ENCODE measurements at places on chromosomes 6 and 20.
A peak's percentile ranks its signal among the peaks of the same experiment; 100 is the strongest.

GRCh38 chr6:150745896-150746295 is 119.6 kb upstream of the MTHFD1L start:
- DNase-seq: no peak

- DNase-seq: no peak
Measured at GRCh38 chr20:40196846-40197436, 492.1 kb downstream of the MAFB start.

DNA sequence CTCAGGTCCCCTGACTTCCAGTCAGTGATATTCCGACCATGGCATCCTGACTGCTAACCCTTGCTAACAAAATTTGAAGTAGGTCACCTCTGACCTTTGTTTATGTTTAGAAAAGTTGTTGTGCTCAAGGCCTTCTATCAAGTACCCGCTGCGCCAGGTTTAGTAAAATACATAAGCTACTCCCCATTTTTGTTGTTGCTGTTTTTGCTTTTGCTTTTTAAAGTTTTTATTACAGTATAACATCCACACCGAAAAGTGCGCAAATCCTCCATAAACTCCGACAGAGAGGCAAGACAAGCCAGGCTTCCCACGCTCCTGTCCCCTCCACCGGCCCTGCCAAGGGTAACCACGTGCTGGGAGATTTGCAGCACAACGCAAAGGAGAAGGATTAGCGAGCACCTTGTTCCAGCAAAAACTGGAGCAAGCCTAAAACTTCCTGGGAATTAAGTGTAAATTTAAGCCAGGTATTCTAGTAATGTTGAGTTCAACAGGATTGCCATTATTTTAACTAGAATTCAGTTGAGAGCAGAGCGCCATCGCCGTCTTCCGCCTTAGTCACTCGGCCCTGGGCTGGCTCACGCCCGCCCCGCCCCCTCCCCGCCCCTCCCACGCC is 17.8 kb upstream of the HMGN4 start:
- DNase-seq: no peak

DNA sequence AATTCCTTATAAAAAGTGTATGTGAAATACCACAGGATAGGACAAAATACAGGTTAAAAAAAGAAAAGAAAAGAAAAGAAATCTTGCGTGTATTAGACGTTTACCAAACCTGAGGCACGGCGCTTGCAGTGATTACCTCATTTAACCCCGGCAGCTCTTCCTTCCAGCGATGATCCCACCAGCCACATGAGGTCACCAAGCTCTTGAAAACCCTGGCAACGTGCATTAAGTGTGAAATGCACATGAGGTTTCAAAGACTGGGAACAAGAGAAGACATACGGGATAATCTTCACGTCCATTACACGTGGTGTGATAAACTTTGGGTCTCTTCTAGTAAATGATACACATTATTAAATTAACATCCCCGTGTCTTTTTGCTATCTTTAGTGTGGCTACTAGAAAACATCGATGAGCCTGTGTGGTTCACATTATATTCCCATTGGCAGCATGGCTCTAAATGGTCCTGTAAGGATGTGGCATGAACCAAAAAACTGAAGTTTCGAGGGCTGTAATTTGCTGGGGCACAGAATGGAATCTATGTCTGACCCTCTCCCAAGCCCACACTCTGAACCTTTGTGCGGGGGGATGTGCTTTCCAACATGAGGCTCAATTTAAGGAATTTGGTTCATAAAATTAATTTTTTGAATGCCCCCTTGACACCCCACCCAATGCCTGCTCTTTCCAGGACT is 59.2 kb upstream of the THBS2 start:
- DNase-seq: no peak

GRCh38 chr6:81769824-81770223 is 17.3 kb upstream of the TENT5A start:
- no peak for DNase-seq

DNA sequence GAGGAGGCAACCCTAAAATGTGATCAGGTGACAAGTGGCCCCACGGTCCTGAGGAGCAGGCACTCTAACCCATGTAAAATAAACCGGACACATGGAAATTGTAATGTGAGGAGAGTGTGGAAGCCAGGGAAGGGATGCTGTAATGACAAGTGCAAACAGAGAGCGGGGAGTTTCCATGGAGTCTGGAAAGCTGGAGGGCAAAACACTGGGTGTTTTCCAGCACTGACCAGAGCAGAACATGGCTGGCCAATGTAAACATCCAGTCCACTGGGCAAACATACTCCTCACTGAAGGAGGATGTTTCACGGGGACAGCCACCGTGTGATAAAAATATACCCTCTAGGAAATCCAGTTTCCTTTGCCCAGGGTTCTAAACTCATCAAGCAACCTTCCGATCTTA is 219.0 kb upstream of the JARID2 start:
- no peak for DNase-seq

DNA sequence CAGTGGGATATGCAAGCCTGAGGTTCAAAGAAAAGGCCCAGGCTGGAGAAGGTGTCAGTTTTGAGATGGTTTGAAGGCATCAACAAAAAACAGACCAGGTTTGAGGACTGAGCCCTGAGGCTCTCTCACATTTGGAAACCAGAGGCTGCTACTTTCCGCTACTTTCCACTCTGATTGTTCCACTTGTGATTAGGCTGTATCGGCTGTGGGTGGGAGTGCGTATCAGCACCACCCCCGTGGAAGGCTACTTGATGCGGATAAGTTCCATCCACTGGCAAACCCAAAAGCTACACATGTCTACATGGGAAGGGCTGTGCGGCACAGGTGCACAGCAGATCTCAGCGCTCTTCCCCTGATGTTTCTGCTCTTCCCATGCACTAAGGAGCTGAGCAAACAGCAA is 198.7 kb downstream of the GMPR start:
- no peak for DNase-seq

DNA sequence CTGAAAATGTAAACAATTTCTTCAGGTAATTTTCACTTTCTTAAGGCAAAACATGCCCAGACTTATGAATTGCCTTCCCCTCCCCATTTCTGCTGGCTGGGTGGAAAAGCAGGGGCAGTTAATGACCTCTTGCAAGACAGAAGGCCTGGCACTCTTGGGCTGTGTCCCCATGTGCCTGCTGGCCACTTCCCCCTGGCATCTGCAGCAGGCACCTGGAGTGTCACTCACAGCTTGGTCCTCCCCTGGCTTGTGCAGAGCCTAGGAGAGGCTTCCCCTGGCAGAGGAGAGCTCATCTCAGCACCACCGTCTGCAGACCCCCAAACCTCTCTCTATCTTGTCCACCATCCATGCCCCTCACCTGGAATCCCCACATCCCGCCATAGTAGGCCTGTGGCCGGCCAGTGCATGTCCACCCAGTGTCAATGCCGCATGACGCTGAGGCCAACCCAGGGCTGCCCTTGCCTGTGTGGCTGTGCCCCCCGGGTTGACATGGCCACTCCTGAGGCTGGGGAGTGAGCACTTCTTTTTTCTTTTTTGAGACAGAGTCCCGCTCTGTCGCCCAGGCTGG is 83.5 kb upstream of the SLC22A23 start:
- DNase-seq: no peak

GRCh38 chr20:58303547-58303946 is 6.0 kb upstream of the RAB22A start:
- DNase-seq: no peak

- DNase-seq: no peak
Measured at GRCh38 chr20:6919792-6920468, 152.4 kb downstream of the BMP2 start.

DNA sequence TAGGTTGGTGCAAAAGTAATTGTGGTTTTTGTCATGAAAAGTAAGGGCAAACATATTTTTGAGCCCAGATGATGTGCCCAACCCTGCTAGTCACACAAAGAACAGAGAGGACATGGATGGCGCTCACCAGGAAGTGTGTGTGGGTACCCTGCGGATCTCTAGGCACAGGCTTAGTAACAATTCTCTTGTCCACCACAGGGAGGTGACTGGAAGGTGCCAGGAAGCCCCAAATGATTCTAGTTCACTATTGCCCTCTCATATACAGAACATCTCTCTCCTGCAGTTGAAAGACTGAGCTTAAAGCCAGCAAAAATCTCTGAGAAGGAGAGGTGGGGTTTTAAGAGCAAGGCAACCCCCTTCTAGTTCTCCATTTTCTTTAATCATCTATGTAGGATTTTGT is 272.1 kb upstream of the TAB2 start:
- no peak for DNase-seq

GRCh38 chr6:149856256-149856994 is 7.7 kb downstream of the LRP11 start:
- DNase-seq: no peak

DNA sequence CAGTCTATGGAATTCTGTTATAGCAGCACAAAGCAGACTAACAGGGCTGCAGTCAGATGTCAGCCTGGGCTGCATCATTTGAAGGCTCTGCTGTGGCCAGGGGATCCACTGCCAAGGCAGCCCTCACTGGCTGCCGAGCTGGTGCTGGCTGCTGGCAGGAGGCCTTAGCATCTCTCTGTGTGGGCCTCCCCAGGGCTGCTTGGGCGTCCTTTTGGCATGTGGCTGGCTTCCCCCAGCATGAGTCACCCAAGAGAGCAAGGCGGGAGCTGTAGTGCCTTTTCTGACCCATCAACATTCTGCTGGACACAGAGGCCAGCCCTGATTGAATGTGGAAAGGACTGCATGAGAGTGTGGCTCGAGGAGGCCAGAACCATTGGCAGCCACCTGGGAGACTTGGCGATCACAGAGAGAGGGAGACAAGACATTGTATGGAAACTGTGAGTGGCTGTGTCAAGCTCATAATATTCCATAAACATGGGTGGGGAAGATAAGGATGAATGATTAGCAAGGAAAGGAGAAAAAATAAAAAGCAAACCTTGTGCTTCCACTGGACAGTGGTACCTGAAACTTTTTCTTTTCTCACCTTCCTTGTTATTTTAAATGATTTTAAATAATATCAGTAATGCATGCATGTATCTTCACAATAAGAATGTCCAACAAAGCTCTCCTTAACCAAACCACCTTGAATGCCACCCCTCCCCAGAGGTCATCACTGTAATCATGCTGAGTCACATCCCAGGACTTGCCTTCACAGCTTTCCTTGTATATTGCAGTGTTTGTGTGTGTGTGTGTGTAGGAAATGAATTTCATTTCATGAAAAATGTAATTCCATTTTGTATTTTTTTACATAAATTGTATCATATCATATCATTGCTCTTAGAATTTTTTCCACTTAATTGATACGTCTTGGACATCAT is 55.0 kb upstream of the VSX1 start:
- DNase-seq: peak; percentile 77

- DNase-seq: no peak
Measured at GRCh38 chr20:64049060-64049877, at the start of gene SOX18. SOX18 (minus strand) TSS chr20:64049639; CDS start chr20:64049516, 123 bp downstream.

DNA sequence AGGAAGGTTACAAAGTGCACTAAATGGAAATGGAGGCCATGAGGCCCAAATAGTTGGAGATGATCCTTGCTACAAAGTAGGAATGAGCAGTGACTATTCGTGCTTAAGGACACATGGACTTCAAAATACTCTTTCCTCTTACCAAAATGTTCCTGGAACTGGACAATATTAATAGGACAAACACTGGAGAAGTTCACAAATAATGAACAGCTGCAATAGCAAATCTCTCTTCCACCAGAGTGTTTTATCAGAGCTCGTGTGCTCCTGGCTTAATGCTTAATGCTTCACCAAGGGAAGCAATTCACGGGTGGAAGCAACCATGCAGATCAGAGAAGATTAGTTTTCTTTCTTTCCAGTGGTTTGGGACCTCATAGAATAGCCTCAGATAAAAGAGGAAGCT is 435.4 kb downstream of the BCKDHB start:
- no peak for DNase-seq

DNA sequence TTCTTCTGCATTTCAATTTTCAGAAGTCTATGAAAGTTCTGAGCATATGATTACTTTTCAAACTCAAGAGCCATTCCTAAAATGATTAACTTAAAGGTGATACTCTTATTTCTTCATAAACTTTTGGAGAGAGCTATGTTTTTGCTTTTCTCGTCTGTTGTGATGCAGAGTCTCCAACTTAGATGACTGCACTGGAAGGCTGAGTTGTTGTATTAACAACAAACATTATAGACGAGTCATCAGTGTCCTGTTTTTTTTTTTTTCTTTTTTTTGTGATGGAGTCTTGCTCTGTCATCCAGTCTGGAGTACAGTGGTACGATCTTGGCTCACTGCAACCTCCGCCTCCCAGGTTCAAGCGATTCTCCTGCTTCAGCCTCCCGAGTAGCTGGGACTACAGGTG is 101.9 kb downstream of the CD109 start:
- DNase-seq: peak; percentile 10

DNA sequence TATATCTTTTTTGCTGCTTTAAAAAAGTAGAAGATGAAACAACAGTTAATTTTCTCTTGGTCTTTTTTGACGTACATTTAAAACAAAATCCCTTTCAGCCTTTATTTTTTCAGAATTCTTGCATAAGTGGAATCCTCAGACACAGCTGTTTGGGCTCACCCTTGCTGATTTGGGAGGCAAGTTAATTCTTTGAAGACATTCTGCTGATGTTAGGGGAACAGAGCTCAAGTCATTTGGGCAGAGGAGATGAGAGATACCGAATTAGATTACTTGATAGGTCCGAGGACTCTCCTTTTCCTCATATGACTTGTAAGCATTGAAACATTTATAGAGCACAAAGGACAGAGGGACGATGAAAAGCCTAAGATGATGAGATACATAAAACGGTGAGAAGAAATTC is 567.9 kb upstream of the CITED2 start:
- DNase-seq: no peak

- peak; percentile 76 for DNase-seq
Measured at GRCh38 chr6:71349976-71350615, 61.5 kb downstream of the OGFRL1 start.

- DNase-seq: no peak
Measured at GRCh38 chr20:32440069-32440757, 82.1 kb downstream of the ASXL1 start.

GRCh38 chr6:14985366-14985765 is 260.5 kb upstream of the JARID2 start:
- no peak for DNase-seq

GRCh38 chr20:3901706-3902440 is 12.7 kb downstream of the PANK2 start:
- no peak for DNase-seq

DNA sequence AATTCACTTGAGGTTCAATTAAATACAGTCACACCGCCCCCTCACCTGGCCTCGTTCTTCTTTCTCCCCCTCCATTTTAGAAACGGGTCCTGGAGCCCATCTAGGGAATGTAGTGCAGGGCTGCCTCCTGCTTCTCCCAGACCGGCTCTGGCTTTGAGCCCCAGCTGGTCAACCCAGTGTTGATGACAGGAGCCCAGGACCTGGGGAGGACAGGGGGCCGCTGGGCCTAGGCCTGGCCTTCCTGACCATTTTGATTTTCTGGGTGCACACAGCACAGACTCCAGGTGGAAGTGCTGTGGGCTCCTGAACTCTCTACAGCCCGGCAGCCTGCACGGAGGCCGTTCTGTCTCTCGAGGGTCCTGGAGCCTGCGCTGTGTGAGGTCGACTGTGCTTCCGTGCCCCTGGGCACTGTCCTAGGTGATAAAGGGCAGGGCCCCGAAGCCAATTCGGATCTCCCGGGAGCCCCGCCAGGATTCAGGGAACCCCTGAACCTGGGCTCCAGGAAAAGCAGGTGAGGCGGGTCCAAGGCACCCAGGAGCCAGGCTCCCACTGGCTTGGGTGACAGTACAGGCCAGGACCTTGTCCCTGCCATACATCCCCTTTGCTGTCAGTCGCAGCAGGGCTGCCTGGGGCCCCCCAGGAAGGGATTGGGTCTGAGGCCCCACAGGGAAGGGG is 23.3 kb downstream of the NPEPL1 start:
- DNase-seq: no peak

- no peak for DNase-seq
Measured at GRCh38 chr6:3665608-3666007, 85.9 kb downstream of the PXDC1 start.
